ENCODE measurements at places on chromosomes 13 and 19.
A peak's percentile ranks its signal among the peaks of the same experiment; 100 is the strongest.

- no peaks in the 10 kb centered on the region for H3K36me3 ChIP-seq
- H3K4me3 ChIP-seq, result no peak overlapping the region
- no peak for DNase-seq
- H3K27ac ChIP-seq, result no peak overlapping the region
These were observed 968.0 kb downstream of the UQCRFS1 start for GRCh38 chr19:28244966-28245365.

- no peak overlapping the region for H3K4me3 ChIP-seq
- H3K27me3 ChIP-seq, result no peaks in the 10 kb centered on the region
- DNase-seq, result no peak
- H3K36me3 ChIP-seq, result no peaks in the 10 kb centered on the region
These were observed 162.5 kb downstream of the LMO7 start for GRCh38 chr13:75798353-75799255.

DNA sequence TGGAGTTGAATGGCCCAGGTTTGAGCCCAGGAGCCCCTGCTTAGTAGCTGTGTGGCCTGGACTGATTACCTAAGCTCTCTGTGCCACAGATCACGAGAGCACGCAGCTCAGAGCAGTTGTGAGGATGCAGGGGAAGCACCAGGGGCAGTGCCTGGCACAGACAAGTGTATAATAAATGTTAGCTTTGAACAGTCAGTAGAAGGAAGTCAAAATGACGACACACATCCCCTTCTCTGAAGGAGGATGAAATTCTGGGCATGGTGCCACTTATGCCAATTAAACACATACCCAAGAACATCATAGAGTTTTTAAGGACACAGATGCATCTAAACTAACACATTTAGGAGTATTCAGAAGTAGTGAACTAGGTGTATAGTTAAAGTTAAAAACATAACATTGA, 24.9 kb upstream of the SIGLEC11 start:
- H3K4me1 ChIP-seq, result no peaks in the 10 kb centered on the region
- peaks cover 43% of the 10 kb centered on the region for H3K36me3 ChIP-seq
- no peak for DNase-seq
- H3K27ac ChIP-seq, result no peak overlapping the region
- no peak overlapping the region for H3K4me3 ChIP-seq

DNA sequence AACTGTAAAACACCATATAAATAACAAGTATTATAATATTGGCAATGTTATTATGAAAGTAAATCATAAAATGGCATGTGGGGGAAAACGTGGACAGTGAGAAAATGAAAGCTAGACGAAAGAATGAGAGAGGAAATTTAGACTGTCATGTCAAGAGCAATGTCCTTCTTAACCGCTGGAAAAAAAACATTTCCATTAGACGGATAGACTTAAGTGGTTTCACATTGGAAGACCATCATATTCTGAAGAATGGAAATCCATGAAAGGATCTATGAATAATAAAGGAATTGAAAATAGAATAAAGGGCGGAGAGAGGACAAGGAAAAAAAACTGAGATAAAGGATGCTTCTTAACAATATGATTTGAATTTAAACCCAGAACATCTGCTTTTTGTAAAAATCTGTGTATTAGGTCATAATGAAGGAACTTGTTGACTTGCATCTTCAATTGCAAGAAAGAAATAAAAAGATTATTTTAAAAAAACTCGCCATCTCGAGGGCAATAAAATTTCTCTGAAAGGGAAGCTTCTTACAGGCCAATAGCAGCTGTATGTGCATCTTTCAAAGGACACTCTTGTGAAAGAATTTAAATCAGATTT, 90.6 kb downstream of the SPRY2 start:
- no peaks in the 10 kb centered on the region for H3K36me3 ChIP-seq
- H3K27me3 ChIP-seq, result no peaks in the 10 kb centered on the region
- H3K4me1 ChIP-seq, result no peaks in the 10 kb centered on the region
- no peak overlapping the region for H3K4me3 ChIP-seq
- no peak overlapping the region for H3K27ac ChIP-seq

DNA sequence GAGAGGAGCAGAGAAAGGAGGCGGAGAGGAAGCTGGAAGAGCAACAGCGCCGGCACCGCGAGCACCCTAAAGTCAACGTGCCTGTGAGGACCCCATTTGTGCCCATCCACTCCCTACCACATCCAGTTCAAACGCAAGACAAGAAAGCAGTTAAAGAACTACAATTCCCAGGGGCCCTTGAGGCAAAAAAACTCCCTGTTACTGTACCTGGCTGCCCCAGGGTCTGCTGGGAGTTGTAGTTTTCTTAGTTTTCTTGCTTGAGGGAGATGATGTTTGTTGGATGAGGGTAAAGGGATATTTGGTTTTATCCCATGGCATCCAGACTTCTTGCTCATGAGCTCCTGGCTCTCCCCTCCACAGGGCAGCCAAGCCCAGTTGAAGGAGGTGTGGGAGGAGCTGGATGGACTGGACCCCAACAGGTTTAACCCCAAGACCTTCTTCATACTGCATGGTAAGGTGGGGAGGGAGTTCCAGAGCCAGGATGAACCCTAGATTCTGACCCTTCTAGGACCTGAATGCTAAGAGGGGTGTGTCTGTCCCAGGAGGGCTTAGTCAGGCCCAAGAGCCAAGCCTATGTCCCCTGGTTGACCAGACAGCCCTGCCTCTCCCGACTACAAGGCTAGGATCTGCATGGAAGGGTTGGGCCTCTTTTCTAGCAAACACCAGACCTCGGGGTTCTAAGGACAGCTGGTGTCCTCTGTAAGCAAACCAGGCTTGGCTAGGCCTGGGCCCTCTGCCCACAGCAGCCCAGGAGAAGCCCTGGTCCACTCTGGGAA, 13.2 kb downstream of the NUCB1 start:
- no peaks in the 10 kb centered on the region for H3K4me1 ChIP-seq
- H3K27ac ChIP-seq, result no peak overlapping the region
- H3K4me3 ChIP-seq, result no peak overlapping the region
- peaks cover 40% of the 10 kb centered on the region for H3K36me3 ChIP-seq

DNA sequence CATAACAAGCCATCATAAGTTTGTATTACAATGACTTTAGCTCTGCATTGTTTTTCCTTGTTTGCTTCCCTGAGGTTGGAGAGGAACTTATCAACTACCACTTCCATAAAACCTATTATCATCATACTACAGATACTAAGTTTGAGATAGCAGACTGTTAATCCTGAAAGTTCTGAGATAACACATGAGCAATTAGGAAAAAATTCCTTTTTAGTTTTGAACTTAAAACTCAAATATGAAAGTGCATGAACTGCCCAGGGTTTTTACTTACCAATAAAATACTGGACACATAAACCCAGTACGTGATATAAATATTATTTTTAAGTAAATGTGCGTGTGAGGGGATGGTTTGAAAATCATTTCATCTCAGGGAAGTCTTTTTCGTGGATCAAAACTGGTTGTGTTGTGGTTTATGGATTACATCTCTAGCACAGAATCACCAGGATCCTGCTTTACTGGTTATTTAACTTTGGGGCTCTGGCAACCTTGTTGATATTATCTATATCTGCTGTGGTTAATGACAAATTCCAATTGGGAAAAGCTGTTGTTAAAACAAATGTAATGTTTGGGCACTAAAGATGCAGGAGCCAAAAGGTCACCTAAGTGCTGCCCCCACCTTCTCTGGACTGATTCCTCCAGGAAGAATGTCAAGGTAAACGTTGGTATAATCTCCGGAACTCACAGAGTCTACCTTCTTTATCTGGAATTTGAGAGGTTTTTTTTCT, 12.4 kb downstream of the CDX2 start:
- peaks cover 20% of the 10 kb centered on the region for H3K4me1 ChIP-seq
- H3K36me3 ChIP-seq, result no peaks in the 10 kb centered on the region
- no peak overlapping the region for H3K27ac ChIP-seq

DNA sequence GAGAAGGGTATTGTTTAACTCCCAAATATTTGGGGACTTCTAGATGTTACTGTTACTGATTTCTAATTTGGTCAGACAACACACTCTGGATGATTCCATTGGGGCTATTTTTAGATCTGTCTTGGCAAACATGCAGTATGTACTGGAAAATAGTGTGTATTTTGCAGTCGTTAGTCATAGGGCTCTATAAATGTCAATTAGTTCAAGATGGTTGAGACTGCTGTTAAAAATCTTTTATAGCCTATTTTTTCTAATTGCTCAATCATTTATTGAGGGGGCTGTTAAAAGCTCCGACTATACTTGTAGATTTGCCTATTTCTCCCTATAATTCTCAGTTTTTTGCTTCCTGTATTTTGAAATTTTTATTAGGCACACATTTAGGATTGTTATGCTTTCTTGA, 31.4 kb downstream of the PPP5C start:
- H3K36me3 ChIP-seq, result peaks cover 43% of the 10 kb centered on the region
- no peaks in the 10 kb centered on the region for H3K27me3 ChIP-seq
- H3K4me1 ChIP-seq, result no peaks in the 10 kb centered on the region
- no peak overlapping the region for H3K4me3 ChIP-seq

DNA sequence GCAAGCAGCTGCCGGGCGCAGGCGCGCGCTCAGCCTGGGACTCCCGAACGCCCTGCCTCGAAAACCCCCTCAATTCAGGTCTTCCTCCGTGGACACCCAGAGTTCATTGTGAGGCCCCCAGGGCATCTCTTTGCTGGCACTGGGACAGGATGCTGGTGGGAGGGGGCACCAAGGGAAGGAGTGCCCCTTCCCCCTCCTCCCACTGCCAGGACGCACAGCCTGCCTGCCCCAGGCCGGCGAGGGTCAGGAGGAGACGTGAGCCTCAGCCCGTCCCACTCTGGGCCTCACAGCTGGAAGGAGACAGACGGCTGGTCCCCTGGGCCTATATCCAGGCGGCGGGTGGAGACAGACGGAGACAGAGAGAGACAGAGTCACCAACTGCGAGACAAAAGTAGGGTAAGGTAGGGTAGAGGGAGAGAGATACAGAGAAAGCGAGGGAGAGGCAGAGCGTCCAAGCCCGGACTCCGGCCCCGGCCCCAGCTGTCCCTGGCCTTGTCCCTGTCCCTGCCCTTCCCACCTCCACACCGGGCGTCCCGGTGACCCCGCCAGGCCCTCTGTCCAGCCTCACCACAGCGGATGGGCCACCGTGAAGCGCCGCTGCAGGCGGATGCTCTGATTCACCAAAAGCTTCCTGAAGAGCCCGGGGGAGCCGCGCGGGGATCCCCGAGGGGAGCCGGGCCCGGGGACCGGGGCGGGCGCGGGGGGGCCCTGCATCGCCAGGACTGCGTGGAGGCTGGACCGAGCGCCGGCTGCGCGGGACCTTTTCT, at the start of gene PDE4C:
Gene PDE4C, minus strand, starts transcription at position 737 of the 767 bp plus-strand sequence. Its CDS starts 23 bp downstream, at position 714.
- H3K4me1 ChIP-seq, result peaks cover 26% of the 10 kb centered on the region
- DNase-seq, result no peak
- no peaks in the 10 kb centered on the region for H3K36me3 ChIP-seq
- no peak within 1 kb of the TSS for H3K27ac ChIP-seq

DNA sequence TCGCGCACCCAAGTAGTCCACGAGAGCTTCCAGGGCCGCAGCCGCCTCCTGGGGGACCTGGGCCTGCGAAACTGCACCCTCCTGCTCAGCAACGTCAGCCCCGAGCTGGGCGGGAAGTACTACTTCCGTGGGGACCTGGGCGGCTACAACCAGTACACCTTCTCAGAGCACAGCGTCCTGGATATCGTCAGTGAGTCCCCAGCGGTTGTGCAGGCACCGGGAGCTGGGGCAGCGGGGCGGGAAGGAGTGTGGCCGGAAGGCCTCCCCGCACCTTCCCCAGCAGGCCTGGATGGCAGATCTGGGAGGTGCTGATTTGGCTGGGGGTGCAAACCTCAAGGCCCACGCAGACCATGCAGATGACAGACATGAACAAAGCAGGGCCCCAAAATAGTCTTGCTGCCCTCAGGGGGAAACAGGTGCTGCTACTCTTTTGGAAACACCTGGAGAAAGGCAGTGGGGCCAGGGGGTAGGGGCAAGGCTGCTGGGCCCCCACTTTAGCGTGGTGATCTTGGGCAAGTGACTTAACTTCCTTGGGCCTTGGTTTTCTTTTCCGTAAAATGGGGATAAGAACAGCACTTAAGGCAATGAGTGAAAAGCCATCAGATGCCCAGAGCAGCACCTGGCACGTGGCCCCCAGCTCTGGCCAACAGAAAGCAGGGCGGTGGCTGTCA, 4.0 kb downstream of the MAG start:
- no peaks in the 10 kb centered on the region for H3K27me3 ChIP-seq
- H3K4me3 ChIP-seq, result no peak overlapping the region
- no peak for DNase-seq
- no peaks in the 10 kb centered on the region for H3K36me3 ChIP-seq

GRCh38 chr13:81781471-81781870, 1440.5 kb upstream of the SPRY2 start:
- no peak overlapping the region for H3K27ac ChIP-seq
- H3K27me3 ChIP-seq, result no peaks in the 10 kb centered on the region
- H3K4me3 ChIP-seq, result no peak overlapping the region
- H3K36me3 ChIP-seq, result no peaks in the 10 kb centered on the region

DNA sequence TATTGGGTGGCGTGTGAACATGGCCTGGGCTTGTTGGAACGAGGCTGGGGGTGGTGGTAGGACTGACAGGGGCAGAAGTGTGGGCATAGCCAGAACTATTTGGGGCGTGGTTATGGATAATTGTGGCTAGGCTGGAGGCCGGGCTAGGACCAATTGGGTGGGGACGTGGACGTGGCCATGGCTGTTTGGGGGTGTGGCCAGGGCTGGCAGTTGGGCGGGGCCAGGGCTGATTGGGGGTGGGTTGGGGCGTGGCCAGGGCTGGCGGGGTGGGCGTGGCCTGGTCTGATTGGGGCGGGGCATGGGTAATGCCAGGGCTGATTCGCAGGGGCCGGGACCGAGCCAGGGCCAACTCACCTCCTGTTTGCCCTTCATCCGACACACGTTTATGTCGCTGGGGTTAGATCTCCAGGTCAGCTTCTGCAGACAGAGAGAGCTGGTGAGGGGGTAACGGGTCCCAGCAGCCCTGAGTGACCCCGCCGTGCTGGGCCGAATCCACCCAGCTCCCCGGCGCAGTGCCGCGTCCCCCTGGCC, 2.8 kb downstream of the SEMA6B start:
- no peaks in the 10 kb centered on the region for H3K36me3 ChIP-seq
- no peaks in the 10 kb centered on the region for H3K27me3 ChIP-seq
- no peak overlapping the region for H3K27ac ChIP-seq
- no peaks in the 10 kb centered on the region for H3K4me1 ChIP-seq

DNA sequence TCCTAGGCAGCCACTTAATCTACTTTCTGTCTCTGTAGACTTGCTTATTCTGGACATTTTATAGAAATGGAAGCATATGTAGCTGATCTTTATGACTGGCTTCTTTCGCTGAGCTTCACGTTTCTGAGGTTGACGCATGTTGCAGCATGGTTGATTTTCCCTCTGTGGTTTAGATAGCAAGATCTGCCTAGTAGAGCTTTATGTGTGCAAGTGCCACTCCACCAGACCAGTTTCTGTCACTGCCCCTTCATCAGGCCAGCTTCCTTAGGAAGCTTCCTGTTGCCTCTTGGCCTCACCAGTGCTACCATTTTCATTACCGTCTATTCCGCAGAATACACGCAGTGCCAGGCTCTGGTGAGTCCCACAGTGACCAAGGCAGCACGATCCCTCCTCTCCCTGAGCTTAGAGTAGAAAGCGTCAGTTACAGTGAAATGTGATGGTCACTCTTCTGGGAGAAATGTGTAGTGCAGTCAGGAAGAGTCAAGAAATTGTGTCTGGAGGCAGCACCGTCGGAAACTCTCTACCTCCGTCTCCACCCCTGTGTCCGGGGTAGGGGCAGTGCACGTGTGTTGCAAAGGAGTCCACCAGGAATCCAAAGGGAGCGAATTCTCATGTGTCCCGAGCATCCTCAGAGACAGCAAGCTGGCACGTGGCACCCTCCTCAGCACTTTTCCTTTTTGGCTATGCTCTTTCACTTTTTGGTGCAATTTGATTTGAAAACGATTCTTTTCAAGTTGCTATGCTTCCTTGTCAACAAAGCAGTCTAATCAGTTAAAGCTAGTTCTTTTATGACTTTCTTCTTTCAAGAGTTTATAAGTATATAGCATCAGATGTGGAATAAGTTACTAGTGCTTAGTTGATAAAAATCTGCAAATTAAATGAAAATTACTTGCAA, 45.4 kb upstream of the GPR183 start:
- H3K4me1 ChIP-seq, result peaks cover 94% of the 10 kb centered on the region
- H3K4me3 ChIP-seq, result peak overlapping the region; percentile 14
- H3K36me3 ChIP-seq, result no peaks in the 10 kb centered on the region
- no peaks in the 10 kb centered on the region for H3K27me3 ChIP-seq

Data from CD4-positive, alpha-beta memory T cell (primary cell).